ENCODE measurements at places on chromosomes 12 and 14. TPM values are rescaled to one million over a fixed set of nuclear protein-coding genes. Genes with fewer than 3 reads are reported as not detected.

MAP3K9 gene
- 1.4 TPM for total RNA-seq

APOF gene
- total RNA-seq: not detected

GRCh38 chr12:29176941-29177340, 27.9 kb downstream of the FAR2 start:
- peaks cover 11% of the 10 kb centered on the region for H3K4me1 ChIP-seq
- no peak for DNase-seq
- peaks cover 10% of the 10 kb centered on the region for H3K36me3 ChIP-seq
- H3K27ac ChIP-seq: peak overlapping the region; percentile 43
- no peak overlapping the region for H3K4me3 ChIP-seq

DNA sequence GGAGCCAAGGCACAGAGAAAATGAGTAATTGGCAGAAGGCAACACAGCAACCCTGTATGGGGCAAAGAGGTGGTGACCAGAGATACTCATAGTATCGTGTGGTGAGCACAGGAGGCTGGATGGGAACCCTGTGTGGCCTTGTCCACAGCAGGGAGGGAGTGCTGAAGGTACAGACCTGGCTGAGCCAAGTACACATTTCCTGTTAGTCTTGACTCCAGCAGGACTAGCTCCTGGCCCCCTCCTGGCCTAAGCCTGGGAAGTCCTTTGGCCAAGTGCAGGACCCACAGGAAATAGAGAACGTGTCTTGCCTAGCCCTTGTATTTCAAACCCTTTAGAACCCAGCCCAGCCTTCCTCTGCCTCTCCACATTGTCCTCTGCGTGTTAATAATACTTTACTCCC, 289.8 kb upstream of the PWP1 start:
- no peaks in the 10 kb centered on the region for H3K36me3 ChIP-seq
- no peak overlapping the region for H3K27ac ChIP-seq
- H3K27me3 ChIP-seq: no peaks in the 10 kb centered on the region
- no peak for DNase-seq
- no peak overlapping the region for H3K4me3 ChIP-seq

GRCh38 chr14:34003082-34003668, 52.3 kb upstream of the EGLN3 start:
- no peaks in the 10 kb centered on the region for H3K4me1 ChIP-seq
- no peaks in the 10 kb centered on the region for H3K36me3 ChIP-seq
- no peak for DNase-seq
- no peak overlapping the region for H3K4me3 ChIP-seq

DNA sequence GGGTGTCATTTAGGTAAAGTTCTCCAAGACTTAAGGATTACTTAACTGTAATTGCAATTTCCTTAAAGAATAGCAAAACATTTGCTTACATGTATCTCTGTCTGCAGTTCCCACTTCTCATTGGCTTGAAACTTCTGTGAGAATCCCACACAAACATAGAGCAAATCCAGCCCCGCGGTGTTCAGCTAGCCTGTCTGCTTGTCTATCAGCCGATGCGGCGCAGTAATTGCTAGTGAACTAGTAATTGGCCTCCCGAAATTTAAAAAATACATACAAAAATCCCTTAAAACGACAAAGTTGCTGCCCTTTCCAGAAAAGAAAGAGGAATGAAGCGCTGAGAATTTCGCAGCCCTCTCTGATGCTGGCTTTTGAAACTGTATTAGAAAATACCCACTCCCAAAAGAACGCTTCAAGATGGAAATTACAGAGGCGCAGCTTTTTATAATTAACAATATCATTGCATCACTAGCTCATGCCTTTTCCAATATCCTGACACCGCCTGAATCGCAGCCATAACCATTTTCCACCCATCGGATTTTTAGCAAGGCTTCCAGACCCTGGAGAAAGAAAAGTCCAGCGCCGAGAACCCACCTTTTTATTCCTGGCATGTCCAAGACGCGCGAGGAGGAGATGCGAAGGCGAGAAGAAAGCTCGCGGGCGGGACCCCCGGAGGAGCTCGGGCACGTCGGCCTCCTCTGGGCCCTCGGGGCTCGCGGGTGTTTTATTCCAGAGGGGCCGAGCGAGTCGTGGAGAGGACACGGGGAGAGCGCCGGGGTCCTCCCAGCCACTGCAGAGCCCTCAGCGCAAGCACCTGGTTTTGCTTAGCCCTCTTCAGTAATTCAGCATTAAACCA, 646 bp downstream of the FBLN5 start:
- peaks cover 3% of the 10 kb centered on the region for H3K36me3 ChIP-seq
- H3K27ac ChIP-seq: peak overlapping the region; percentile 88
- no peaks in the 10 kb centered on the region for H3K27me3 ChIP-seq
- peak; percentile 86 for DNase-seq
- peaks cover 36% of the 10 kb centered on the region for H3K4me1 ChIP-seq

GRCh38 chr12:92745856-92746550, 43.2 kb downstream of the PLEKHG7 start:
- H3K27me3 ChIP-seq: no peaks in the 10 kb centered on the region
- peaks cover 25% of the 10 kb centered on the region for H3K4me1 ChIP-seq
- H3K36me3 ChIP-seq: no peaks in the 10 kb centered on the region
- peak overlapping the region; percentile 84 for H3K27ac ChIP-seq

CCDC88C gene
- 1.1 TPM for total RNA-seq

OVCH1 gene
- 0.52 TPM for total RNA-seq

GRIN2B gene
- total RNA-seq: not detected

TGFB3 gene
- total RNA-seq: 176 TPM

DNA sequence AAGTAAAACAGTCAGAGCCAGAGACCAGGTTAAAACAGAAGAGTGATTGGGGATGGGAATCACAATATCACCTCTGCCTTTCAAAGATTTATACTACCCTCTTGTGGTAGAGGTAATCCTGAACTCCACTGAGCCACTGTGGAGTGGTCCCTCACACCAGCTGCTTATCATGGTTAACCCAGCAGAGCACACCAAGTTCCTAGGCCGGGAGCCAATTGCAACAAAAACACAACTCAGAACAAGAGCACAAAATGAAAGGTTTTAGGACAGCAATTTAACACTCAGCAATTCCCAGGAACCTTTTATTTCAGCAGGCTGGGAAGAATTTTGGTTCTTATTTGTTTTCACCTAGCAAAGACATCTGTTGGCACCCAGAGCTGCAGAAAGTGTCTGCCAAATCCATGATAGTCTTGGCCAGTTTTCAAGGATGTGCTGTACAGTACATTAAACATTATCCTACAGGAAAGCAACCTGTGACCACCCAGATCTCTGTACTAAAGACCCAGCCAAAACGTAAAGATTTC, 220.5 kb upstream of the ATXN7L3B start:
- peak overlapping the region; percentile 28 for H3K27ac ChIP-seq
- no peak overlapping the region for H3K4me3 ChIP-seq
- no peak for DNase-seq
- H3K36me3 ChIP-seq: no peaks in the 10 kb centered on the region

GRCh38 chr12:104305349-104305748, 1.8 kb downstream of the EID3 start:
- peak overlapping the region; percentile 46 for H3K27ac ChIP-seq
- H3K27me3 ChIP-seq: no peaks in the 10 kb centered on the region
- DNase-seq: no peak
- peaks cover 52% of the 10 kb centered on the region for H3K4me1 ChIP-seq
- peaks cover 10% of the 10 kb centered on the region for H3K36me3 ChIP-seq

GRCh38 chr14:37469650-37470049, 125.4 kb downstream of the FOXA1 start:
- DNase-seq: no peak
- H3K36me3 ChIP-seq: peaks cover 3% of the 10 kb centered on the region
- H3K27ac ChIP-seq: no peak overlapping the region
- H3K4me1 ChIP-seq: peaks cover 5% of the 10 kb centered on the region

TROAP gene
- 8.0 TPM for total RNA-seq

BIN2 gene
- not detected for total RNA-seq

- no peaks in the 10 kb centered on the region for H3K36me3 ChIP-seq
- DNase-seq: no peak
- H3K4me1 ChIP-seq: no peaks in the 10 kb centered on the region
- H3K4me3 ChIP-seq: no peak overlapping the region
- no peak overlapping the region for H3K27ac ChIP-seq
- H3K27me3 ChIP-seq: peaks cover 29% of the 10 kb centered on the region
Measured at GRCh38 chr12:9756170-9756569, 4.5 kb downstream of the CD69 start.

- H3K4me1 ChIP-seq: no peaks in the 10 kb centered on the region
- H3K36me3 ChIP-seq: no peaks in the 10 kb centered on the region
- H3K27me3 ChIP-seq: no peaks in the 10 kb centered on the region
- H3K4me3 ChIP-seq: no peak overlapping the region
- peak; percentile 81 for DNase-seq
Measured at GRCh38 chr12:131380965-131381705, 329.8 kb upstream of the SFSWAP start.

DNA sequence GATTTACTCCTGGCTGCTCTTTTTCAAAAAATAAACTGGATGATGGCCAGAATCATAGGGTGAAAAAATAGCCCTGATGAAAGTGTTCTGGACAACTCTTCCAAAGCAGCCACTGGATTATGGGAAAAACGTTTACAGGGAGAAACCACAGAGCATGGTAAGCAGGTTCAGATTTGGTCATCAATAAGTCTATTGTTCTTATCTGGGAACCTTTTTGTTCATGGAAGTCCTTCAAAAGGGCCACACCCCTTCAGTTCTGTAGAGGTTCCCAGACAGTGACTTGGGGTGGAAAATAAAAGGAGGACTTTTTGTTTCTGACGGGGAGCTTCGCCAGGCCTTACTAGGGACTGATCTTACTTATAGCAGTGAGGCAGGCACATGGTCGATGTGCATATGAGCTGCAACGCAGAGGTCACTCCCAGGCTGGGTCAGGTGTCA, 117.4 kb upstream of the SLC38A2 start:
- no peak overlapping the region for H3K4me3 ChIP-seq
- no peak for DNase-seq
- H3K36me3 ChIP-seq: no peaks in the 10 kb centered on the region
- H3K4me1 ChIP-seq: peaks cover 51% of the 10 kb centered on the region
- H3K27ac ChIP-seq: no peak overlapping the region

SLC2A3 gene
- 73.5 TPM for total RNA-seq

- DNase-seq: no peak
- peaks cover 17% of the 10 kb centered on the region for H3K4me1 ChIP-seq
- H3K36me3 ChIP-seq: no peaks in the 10 kb centered on the region
- no peak overlapping the region for H3K27ac ChIP-seq
- no peaks in the 10 kb centered on the region for H3K27me3 ChIP-seq
Measured at GRCh38 chr12:12606781-12607589, 4.7 kb upstream of the CREBL2 start.

ADAM21 gene
- not detected for total RNA-seq

KRT7 gene
- total RNA-seq: 168 TPM

RPGRIP1 gene
- total RNA-seq: not detected

GRCh38 chr14:70879448-70879847, 27.8 kb upstream of the PCNX1 start:
- no peak for DNase-seq
- H3K4me1 ChIP-seq: peaks cover 10% of the 10 kb centered on the region
- H3K36me3 ChIP-seq: no peaks in the 10 kb centered on the region
- H3K4me3 ChIP-seq: no peak overlapping the region
- H3K27ac ChIP-seq: no peak overlapping the region
- no peaks in the 10 kb centered on the region for H3K27me3 ChIP-seq

DDN gene
- 0.08 TPM for total RNA-seq

- peaks cover 23% of the 10 kb centered on the region for H3K4me1 ChIP-seq
- H3K27ac ChIP-seq: no peak overlapping the region
- no peak overlapping the region for H3K4me3 ChIP-seq
- H3K36me3 ChIP-seq: peaks cover 8% of the 10 kb centered on the region
- H3K27me3 ChIP-seq: no peaks in the 10 kb centered on the region
- DNase-seq: no peak
Measured at GRCh38 chr12:46376579-46376978, 4.0 kb upstream of the SLC38A2 start.

DNA sequence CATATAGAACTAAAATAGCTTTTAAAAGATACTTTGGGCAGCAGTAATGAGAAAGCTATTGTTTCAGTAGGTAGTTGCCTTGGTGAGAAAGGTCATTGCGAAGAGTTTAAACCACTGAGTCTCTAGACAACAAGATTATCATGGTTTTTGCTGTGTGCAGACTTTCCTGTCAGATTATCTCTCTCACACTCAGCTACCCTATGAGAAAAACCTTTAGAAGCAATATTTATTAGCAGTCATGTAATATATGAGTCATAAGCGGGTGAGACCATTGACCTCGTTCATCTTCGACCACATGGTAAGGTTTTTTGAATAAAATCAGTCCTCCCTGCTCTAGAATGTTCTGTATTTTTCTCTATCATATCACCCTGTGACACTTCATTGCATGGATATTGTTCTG, 59.9 kb downstream of the GPR65 start:
- H3K36me3 ChIP-seq: no peaks in the 10 kb centered on the region
- H3K4me3 ChIP-seq: no peak overlapping the region
- H3K27me3 ChIP-seq: no peaks in the 10 kb centered on the region
- no peak overlapping the region for H3K27ac ChIP-seq

DNA sequence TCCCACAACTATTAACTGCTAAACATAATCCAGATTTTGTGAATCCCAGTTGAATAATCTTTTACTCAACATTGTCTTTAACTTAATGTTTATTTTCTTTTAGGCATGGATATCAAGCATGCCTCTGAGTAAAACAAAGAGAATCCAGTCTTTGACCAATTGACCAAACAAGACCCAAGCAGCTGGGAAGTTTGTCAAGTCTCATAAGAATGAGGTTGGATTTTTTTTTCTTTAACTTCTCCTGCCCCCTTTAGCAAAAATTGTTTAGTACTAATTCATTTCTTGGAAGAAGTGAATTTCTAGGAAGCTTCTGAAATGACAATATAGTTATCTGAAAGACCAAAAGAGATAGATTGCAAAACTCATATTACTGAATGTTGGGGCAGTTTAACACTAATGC, 89.9 kb downstream of the OTOGL start:
- H3K4me3 ChIP-seq: no peak overlapping the region
- no peaks in the 10 kb centered on the region for H3K36me3 ChIP-seq
- H3K27me3 ChIP-seq: no peaks in the 10 kb centered on the region
- H3K27ac ChIP-seq: peak overlapping the region; percentile 79

DNA sequence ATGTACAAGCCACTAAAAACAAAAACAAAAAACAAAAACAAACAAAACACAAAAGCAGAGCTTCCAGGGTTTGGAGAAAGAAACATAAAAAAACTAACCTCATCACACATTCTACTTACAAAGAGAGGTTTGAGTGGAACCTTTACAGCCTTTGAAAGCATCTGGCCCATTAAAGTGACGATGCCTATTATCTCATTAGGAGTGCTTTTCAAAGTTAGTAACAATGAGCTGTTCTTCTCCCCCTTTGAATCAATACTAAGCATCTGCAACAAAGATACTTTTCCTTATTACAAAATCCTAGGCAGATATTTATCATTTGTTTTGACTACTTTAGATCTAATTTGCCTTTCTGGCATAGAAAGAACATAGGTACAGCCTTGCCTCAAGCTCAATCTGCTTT, 217.3 kb downstream of the PPM1H start:
- peaks cover 51% of the 10 kb centered on the region for H3K4me1 ChIP-seq
- H3K27me3 ChIP-seq: no peaks in the 10 kb centered on the region
- peak overlapping the region; percentile 23 for H3K27ac ChIP-seq

- no peaks in the 10 kb centered on the region for H3K36me3 ChIP-seq
- H3K4me3 ChIP-seq: no peak overlapping the region
- DNase-seq: no peak
- peaks cover 23% of the 10 kb centered on the region for H3K4me1 ChIP-seq
- no peaks in the 10 kb centered on the region for H3K27me3 ChIP-seq
Measured at GRCh38 chr14:103534576-103535061, 5.6 kb downstream of the TRMT61A start.

ACSM4 gene
- total RNA-seq: not detected

RNASE11 gene
- not detected for total RNA-seq

Measured in osteocyte (in vitro differentiated cells).